ENCODE measurements at places on chromosomes 3 and 15.
A peak's percentile ranks its signal among the peaks of the same experiment; 100 is the strongest.

GRCh38 chr15:38636597-38636996 is 72.0 kb upstream of the RASGRP1 start:
- no peak for DNase-seq

- no peak for DNase-seq
These were observed 99.6 kb downstream of the TUSC7 start for GRCh38 chr3:116809208-116809607.

DNA sequence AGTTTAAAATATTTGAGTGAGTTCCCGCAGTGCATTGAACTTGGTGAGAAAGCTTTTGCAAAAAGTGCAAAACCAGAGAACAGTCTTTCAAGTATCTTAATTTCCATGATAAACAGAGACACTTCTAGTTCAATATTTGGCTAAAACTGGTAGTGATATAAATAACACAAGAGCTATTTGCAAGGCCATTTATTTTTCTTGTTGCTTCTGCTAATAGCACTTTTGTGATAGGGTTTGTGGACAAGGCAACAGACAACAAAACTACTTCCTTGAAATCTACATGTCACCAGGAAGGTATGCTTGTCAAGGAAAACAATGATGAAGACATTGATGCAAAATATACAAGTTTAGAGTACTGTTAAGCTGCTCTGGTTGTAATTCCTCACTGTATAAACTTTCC is 1225.1 kb downstream of the OTOL1 start:
- DNase-seq: no peak

GRCh38 chr15:93028111-93028631 is 60.8 kb downstream of the RGMA start:
- DNase-seq: no peak

DNA sequence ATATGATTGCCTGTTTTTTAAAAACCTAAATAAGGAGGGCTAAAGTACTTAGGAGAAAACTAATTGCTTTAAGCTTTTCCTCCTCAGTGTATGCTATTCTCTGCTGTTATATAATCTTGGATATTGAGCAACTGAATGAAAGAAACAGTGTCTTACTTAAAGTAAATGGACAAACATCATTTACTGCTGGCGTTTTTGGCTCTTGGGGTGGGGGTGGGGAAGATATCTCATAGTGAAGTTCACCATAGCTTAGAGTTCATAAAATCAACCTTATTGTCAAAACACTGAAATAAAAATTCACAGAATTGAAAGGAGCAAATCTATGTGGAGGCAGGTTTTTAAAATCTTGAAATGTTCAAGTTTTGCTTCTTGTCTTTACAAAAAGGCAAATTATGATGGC is 256.4 kb upstream of the SOX2 start:
- no peak for DNase-seq

DNA sequence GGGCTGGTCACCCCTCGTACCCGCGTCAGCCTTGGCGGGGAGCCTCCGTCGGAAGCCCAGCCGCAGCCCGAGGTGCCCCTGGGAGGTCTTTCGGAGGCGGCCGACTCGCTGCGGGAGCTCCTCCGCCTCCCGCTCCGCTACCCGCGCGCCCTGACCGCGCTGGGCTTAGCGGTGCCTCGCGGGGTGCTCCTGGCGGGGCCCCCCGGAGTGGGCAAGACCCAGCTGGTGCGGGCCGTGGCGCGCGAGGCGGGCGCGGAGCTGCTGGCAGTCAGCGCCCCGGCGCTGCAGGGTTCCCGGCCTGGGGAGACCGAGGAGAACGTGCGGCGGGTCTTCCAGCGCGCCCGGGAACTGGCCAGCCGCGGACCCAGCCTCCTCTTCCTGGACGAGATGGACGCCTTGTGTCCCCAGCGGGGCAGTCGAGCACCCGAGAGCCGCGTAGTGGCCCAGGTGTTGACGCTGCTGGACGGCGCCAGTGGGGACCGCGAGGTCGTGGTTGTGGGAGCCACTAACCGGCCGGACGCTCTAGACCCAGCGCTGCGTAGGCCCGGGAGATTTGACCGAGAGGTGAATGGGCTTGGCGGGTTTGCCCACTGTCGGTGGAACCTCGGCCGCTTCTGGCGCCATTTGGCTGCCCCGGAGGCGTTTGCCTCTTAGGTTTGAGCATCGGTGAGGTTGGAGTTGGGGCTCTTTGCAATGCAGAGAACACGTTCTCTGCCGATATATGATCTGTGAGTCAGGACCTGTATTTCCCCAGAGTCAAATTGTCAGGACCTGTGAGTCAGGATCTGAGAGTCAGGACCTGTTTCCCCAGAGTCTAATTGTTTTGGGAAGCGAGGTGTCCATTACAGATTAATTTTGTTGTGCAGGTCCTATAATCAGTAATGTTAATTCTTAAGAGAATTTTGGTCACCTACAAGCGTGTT is 24.9 kb upstream of the GATM start:
- DNase-seq: peak; percentile 8

DNA sequence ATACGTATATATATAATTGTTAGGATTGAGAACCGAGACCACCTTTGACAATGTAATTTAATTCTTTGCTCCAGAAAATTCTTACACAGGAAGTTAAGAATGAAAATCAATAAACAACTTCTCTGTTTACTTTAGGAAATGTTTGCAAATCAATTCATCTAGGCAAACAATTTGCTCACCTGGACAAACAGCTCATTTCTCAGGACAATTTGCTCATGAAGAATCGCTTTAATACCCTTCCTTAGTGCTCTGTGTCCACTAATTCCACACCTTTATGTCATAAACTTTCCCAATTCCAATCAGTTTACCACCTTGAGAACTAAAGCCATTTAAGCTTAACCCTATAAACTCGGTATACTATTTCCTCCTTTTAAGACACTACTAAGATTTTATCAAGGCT is 292.2 kb downstream of the BCHE start:
- no peak for DNase-seq

GRCh38 chr3:66971891-66972551 is 26.1 kb upstream of the KBTBD8 start:
- peak; percentile 40 for DNase-seq
